ENCODE measurements at places on chromosomes 7 and 10.
A peak's percentile ranks its signal among the peaks of the same experiment; 100 is the strongest.

DNA sequence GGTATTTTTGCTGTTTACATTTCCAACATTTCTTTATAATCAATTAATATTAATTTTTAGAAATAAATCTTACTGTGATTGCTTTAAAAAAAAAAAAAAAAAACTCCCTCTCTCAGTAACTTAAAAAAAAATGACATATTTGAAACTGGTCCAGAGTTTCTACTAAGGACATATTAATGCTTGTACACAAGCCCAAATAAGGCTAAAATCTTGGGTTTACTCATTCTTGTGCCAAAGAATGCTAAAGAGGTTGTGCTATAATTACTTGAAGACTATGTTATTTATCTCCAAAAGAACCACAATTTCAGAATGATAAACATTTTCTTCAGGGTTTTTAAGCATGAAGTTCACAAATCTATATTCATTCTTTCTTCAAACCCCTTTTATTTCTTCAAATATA is 39.4 kb upstream of the PHF14 start:
- no peak for ATAC-seq

GRCh38 chr7:12638851-12639456 is 48.5 kb upstream of the ARL4A start:
- no peak for ATAC-seq

- ATAC-seq = no peak
Observed at GRCh38 chr7:132810561-132810960, 234.3 kb upstream of the PLXNA4 start.

DNA sequence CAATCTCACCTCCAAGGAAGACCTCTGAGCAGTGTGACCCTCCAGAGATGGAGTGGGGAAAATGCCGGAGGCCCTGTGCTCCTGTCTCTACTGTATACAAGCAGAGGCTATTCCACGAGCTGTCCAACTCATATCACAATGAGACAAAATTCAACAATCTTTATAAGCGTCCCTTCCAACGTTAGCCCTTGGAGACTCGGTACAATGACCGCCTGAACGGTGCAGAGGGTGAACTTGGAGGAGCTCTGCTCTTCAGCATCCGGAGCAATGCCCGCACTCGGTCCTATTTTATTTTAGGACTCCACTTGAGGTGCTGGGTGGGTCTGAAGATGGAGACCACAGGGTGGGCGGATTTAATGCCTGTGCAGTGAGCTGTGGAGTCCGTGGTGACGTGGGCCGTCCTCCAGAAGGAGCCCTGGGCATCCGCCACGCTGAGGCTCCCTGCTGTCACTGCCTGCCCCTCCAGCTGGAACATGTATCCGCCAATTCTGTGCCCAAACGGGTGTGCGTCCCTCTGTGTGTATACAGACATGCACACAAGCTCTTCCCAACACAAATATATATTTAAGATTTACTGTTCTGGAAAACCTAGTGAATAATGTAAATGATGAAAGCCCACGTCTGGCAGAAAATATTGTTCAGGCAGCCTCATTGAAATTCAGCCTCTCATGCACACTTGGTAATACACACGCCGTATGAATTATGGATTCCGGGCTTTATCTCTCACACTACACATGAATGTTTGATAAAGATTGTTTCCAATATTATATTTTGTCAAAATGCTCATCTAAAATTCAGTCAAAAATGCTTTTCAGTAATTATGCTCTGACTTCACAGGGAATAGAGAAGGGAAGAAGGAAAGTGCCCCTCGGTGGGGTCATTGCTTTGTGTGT is 239.9 kb upstream of the ZMIZ1 start:
- no peak for ATAC-seq

DNA sequence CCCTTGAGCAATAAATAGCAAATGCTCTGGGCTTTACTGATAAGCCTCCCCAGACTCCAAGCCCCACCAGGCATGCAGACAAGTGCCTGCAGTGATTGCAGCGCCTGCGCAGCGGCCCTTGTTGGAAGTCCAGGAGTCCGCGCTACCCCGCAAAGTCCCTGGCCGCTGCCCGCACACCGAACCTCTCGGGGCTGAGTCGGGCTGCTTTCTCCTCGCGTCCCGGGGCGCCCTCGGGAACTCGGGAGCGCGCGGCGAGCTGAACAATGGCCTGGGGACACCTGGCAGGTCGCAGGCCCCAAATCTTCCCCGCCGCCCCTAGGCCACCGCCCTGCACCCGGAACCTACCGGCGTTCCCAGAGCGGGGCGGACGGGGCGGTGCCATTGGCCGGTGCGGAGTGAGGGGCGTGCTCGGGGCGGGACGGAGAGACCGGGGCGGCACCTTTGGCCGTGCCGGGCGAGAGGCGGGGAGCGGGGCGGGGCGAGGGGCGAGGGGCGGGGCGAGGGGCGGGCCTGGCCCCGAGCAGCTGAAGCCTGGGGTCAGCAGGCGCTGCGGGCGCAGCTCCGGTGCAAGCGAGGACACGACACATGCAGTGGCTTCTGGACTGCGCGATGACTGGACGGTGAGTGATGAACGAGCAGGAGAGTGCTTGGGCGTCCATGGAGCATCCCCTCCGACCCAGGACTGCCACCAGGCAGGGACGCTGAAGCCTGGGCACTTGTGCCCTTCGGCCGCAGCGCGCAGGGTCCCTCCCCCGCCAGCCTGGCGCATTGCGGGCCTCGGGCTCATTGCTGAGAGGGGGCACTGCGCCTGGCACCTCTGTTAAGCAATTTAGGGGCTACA is at the start of gene RASSF4:
RASSF4 (plus strand) TSS at position 556 of the 841 bp plus-strand sequence. CDS start 10,401 bp downstream, outside the sequence.
- peak; percentile 100 for ATAC-seq

DNA sequence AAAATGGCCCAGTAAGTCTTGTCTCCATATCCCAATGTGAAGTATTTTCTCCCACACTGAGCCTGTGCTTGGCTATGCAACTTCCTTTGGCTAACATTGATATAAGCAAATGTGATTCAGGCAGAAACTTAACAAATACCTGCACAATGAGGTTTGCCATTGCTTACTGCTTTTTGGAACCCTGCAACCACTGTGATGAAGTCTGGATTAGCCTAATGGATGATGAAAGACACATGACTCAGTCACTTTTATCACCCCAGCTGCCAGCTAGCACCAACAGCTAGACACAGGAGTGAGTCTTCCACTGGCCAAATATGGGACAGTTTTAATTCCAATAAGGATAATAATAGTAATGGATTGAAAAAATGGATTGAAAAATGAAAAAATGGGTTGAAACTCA is 854.5 kb downstream of the GRM8 start:
- ATAC-seq = no peak

DNA sequence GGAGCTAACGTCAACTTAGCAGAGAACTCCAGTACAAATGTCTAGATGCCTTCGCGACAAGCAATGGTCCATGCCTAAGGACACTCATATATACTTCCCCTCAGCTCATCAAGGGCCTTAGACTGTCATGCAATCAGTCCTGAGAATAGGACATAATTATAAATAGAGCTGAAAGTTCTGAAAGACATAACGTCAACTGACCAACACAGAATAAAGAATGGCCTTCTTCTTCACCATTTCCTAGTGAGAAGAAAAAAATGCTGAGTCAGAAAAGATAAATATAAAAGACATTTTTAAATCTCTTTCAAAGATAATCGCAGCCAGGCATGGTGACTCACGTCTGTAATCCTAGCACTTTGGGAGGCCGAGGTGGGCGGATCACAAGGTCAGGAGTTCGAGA is 83.2 kb downstream of the ARMH3 start:
- ATAC-seq = no peak

DNA sequence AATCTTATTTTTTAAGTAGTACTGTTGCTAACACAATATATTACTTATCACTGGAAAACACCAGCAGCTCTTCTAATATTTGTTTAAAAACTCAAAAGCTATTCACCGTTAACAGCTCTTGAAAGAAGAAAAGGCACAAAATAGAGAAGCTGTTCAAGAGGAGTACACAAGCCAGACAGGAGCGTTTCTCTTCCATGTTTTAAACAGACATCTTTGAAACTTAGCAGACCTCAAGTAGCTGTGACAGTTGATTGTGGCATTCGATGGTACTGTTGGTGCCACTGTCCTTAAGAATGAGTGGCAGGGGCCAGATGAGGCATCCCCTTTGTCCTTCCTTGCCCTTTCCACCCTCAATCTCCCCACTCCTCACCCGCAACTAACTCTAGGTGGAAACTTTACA is 81.6 kb upstream of the PRR15 start:
- no peak for ATAC-seq

GRCh38 chr10:107561136-107561650 is 396.7 kb upstream of the SORCS1 start:
- ATAC-seq = no peak

DNA sequence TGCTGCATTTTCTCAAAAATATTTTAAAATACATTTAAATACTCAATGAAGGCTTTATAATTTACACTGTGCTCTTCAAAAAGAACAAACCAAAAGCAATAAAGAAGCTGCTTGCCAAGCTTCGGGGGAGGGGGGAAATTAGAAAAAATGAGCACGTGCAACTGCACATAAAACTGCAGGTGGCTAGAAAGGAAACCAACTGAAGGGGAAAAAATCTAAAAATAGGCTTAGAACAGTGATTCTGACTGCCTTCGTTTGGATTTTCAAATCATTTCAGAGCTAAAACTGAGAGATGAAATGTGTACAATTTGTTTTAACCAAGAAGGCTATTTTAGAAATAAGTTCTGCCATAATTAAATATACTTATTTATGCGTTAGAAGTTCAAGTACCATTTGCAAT is 61.4 kb downstream of the ABI1 start:
- ATAC-seq = no peak

- no peak for ATAC-seq
Observed at GRCh38 chr7:28104041-28104541, 76.5 kb downstream of the JAZF1 start.

GRCh38 chr7:22566176-22566575 is 66.2 kb upstream of the STEAP1B start:
- ATAC-seq = no peak

DNA sequence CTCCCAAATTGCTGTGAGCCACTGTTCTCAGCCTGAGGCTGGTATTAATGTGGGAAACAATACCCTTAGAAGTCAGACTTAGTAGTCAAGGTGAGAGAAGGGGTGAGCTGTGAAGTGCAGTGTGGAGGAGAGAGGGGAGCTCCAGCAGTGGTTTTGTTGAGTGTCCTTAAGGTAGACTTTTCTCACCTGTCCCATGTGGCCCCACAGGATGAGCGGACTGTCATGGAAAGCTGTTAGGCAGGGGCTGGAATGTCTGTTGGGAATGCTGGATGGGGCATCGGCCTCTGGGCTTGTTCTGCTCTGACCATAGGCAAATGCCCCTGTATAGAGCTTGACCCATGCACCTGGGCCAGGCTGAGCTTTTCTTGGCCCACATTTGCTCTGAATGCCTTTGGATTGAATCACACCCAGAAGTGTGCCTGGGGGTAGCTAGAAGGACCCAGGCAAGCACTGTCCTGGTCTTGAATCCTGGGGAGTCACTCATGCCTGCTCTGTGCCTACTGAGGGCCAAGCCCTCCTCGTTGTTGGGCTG is 36.3 kb upstream of the SH2D4B start:
- no peak for ATAC-seq

GRCh38 chr7:156155988-156156733 is 343.9 kb upstream of the SHH start:
- ATAC-seq = no peak
